ENCODE measurements at places on chromosomes 5 and 9. TPM values are rescaled to one million over a fixed set of nuclear protein-coding genes. Genes with fewer than 3 reads are reported as not detected.

- H3K36me3 ChIP-seq, result no peaks in the 10 kb centered on the region
- no peaks in the 10 kb centered on the region for H3K4me1 ChIP-seq
- H3K27me3 ChIP-seq, result peaks cover 16% of the 10 kb centered on the region
- H3K4me3 ChIP-seq, result no peak overlapping the region
- no peak overlapping the region for H3K27ac ChIP-seq
Observed at GRCh38 chr5:148979083-148979723, 83.7 kb downstream of the SH3TC2 start.

- no peak for DNase-seq
- H3K27me3 ChIP-seq, result peaks cover 2% of the 10 kb centered on the region
- H3K36me3 ChIP-seq, result no peaks in the 10 kb centered on the region
- H3K27ac ChIP-seq, result no peak overlapping the region
- H3K4me3 ChIP-seq, result no peak overlapping the region
Observed at GRCh38 chr9:133713150-133713959, 24.8 kb downstream of the SARDH start.

DNA sequence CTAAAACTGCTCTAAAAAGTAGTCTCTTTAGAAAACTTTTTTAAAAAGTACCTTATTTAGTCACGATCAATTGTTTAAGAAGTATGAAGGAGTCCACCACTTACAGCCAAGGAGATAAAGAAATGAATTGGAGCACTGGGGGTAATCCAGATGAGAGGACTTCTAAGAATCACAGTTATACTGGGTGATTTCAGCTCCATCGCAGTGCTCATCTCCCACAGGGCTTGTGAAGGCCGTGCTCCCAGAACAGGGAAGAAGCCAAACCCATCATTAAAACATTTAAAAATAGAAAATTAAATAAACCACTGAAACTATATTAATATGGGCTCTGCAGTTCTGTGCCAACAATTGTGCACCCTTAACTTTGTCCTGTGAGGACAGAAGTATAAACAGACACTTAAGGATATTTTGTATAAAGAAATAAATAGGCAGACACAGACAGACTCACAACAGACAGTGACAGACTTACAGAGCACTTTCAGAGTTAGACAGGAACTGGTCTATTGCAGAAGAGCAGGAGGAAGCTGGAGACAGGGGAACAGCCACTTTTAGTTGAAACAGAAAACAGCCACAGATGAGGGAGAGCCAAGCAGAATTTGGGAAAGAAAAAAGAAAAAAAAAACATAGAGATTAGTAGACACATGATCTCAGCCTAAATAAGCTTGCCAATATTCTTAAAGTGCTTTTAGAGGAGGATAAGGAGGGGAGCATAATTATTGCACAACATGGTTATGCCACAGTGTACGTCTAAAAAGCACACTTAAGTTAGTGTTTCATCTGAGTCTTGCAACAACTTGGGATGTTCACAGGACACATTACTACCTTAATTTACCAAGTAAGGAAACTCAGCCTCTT is 81.8 kb downstream of the FBXO38 start:
- no peaks in the 10 kb centered on the region for H3K36me3 ChIP-seq
- no peak overlapping the region for H3K4me3 ChIP-seq
- H3K4me1 ChIP-seq, result no peaks in the 10 kb centered on the region
- no peak overlapping the region for H3K27ac ChIP-seq

GRCh38 chr9:13364271-13365000 is 84.9 kb upstream of the MPDZ start:
- H3K36me3 ChIP-seq, result no peaks in the 10 kb centered on the region
- no peaks in the 10 kb centered on the region for H3K4me1 ChIP-seq
- no peak for DNase-seq
- no peak overlapping the region for H3K4me3 ChIP-seq
- H3K27me3 ChIP-seq, result no peaks in the 10 kb centered on the region
- H3K27ac ChIP-seq, result no peak overlapping the region

The DNAI1 gene
- not detected for total RNA-seq

The MAPKAP1 gene
- total RNA-seq, result 104 TPM

- H3K4me1 ChIP-seq, result no peaks in the 10 kb centered on the region
- peak; percentile 27 for DNase-seq
- no peak overlapping the region for H3K4me3 ChIP-seq
- H3K27me3 ChIP-seq, result peaks cover 2% of the 10 kb centered on the region
- no peaks in the 10 kb centered on the region for H3K36me3 ChIP-seq
Observed at GRCh38 chr5:136311999-136312398, 53.3 kb downstream of the TRPC7 start.

DNA sequence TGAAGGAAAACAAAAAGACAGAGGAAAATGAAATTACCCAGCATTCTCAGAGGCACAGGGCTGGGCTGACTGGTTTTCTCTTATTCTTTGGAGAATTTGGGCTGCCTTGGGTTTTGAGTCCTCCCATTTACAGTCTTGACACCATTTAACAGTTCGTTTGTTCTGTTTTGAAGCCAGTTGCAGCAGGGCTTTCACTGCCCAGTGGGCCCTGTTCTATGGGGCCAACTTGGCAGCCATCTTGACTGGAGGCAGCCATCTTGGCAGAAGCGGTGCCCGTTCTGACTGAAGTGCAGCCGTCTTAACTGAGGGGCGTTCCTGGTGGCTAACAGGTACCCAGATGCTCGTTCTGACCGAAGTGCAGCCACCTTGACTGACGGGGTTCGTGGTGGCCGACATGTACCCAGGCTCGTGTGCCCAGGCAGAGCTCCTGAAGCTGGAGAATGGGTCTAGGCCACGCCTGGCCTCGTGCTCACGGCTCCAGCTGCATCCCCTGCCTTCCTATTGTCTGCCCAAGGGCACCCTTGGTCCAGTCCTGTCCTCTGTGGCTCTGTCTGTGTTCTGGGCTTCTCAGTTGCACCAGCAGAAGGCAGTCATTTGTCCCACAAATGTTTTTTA is 164.4 kb downstream of the GAPVD1 start:
- H3K4me3 ChIP-seq, result no peak overlapping the region
- DNase-seq, result no peak
- no peaks in the 10 kb centered on the region for H3K36me3 ChIP-seq
- no peak overlapping the region for H3K27ac ChIP-seq
- H3K27me3 ChIP-seq, result no peaks in the 10 kb centered on the region
- no peaks in the 10 kb centered on the region for H3K4me1 ChIP-seq

DNA sequence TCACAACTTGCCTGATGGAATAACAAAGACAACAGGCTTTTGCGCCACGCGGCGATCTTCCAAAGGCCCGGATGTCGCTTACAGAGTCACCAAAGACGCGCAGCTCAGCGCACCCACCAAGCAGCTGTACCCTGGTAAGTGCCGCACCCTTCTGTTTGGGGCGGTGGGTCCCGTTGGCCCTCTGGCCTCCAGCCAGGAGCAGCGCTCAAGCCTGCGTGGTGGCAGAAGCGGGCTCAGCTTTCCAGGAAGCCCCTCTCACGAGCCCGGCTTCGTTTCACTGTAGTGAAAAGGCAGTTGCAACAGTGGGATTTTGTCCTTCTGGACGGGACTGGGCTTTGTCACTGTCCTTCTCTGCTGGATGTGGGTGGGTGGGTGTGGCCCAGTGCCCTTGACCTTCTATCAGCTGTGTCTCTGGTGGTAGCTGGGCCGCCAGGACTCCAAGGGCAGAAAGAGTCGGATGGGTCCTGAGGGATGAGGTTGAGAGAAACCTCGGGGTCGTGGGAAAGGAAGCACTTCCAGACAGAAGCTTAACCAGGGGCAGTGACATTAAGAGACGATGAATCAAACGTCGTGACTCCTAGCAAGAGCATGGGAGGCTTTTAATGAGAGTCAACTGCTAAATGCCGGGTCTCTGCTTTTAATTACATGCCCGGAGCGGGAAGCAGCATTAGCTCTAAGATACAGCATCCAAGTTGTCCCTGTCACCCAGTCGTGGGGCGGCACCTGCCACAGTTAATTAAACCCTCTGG is 49.5 kb downstream of the COL5A1 start:
- H3K4me1 ChIP-seq, result peaks cover 3% of the 10 kb centered on the region
- no peak overlapping the region for H3K4me3 ChIP-seq
- H3K36me3 ChIP-seq, result no peaks in the 10 kb centered on the region
- no peaks in the 10 kb centered on the region for H3K27me3 ChIP-seq
- DNase-seq, result no peak
- no peak overlapping the region for H3K27ac ChIP-seq

The GABRA6 gene
- not detected for total RNA-seq

The IGFBPL1 gene
- total RNA-seq, result not detected

The SLC4A9 gene
- total RNA-seq, result not detected

The NR2F1 gene
- total RNA-seq, result not detected

The FAT2 gene
- total RNA-seq, result not detected

The BRINP1 gene
- total RNA-seq, result not detected

DNA sequence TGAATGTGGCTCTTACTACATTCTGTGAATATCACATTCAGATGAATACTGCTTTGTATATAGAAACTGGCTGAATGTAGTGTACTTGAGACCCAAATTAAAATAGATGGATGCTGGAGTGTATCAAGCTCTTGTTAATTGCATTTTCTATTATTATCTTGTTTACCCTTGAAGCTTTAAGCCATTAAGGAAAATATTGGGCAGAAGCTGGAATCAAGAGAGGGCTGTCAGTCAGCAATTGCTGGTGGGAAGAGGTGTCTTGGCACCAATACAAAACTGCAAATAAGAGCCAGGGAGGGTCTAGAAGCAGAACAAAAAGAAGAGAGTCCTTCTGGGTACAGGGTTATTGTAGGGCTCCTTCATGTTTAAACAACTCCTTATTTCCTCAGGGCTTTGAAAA is 38.8 kb downstream of the MUSK start:
- no peak overlapping the region for H3K27ac ChIP-seq
- H3K4me3 ChIP-seq, result no peak overlapping the region
- no peaks in the 10 kb centered on the region for H3K36me3 ChIP-seq
- H3K4me1 ChIP-seq, result no peaks in the 10 kb centered on the region
- DNase-seq, result no peak

The C5orf58 gene
- total RNA-seq, result not detected

The GRXCR2 gene
- not detected for total RNA-seq

DNA sequence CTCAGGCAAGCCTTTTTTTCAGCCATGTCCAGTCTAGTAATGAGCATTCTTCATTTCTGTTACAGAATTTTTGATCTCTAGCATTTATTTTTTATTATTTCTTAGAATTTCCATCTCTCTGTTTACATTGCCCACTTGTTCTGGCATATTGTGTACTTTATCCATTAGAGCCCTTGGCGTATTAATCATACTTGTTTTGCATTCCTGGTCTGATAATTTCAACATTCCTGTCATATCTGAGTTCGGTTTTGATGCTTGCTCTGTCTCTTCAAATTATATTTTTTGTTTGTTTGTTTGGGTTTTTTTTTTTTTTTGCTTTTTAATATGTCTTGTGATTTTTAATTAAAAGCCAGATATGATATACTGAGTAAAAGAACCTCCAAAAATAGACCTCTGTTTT is 23.0 kb upstream of the JAK2 start:
- no peaks in the 10 kb centered on the region for H3K27me3 ChIP-seq
- no peak overlapping the region for H3K27ac ChIP-seq
- H3K4me3 ChIP-seq, result no peak overlapping the region
- peaks cover 23% of the 10 kb centered on the region for H3K4me1 ChIP-seq
- peaks cover 14% of the 10 kb centered on the region for H3K36me3 ChIP-seq
- no peak for DNase-seq

- no peaks in the 10 kb centered on the region for H3K4me1 ChIP-seq
- H3K27ac ChIP-seq, result no peak overlapping the region
- no peak overlapping the region for H3K4me3 ChIP-seq
- no peak for DNase-seq
Observed at GRCh38 chr5:81708889-81709288, 42.0 kb downstream of the SSBP2 start.

DNA sequence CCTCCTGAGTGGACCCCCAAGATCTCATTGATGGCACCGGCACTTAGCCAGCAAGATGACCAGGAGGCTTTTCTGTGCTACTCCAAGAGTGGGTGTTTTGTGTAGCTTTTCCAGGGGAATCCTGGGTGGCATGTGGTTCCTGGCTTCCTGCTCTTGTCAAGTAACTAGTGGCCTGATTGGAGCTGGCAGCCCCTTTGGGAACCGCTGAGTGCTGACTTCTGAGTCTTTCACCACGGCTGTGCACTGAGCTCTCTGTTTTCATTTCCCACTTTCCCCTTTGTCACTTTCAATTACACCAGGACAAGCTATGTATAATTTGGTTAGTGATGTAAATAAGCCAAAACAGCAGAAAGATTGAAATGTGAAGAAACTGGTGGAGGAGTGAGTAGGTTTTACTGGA is 255.4 kb downstream of the GOLPH3 start:
- no peaks in the 10 kb centered on the region for H3K27me3 ChIP-seq
- H3K4me1 ChIP-seq, result no peaks in the 10 kb centered on the region
- H3K27ac ChIP-seq, result no peak overlapping the region
- no peaks in the 10 kb centered on the region for H3K36me3 ChIP-seq
- H3K4me3 ChIP-seq, result no peak overlapping the region

DNA sequence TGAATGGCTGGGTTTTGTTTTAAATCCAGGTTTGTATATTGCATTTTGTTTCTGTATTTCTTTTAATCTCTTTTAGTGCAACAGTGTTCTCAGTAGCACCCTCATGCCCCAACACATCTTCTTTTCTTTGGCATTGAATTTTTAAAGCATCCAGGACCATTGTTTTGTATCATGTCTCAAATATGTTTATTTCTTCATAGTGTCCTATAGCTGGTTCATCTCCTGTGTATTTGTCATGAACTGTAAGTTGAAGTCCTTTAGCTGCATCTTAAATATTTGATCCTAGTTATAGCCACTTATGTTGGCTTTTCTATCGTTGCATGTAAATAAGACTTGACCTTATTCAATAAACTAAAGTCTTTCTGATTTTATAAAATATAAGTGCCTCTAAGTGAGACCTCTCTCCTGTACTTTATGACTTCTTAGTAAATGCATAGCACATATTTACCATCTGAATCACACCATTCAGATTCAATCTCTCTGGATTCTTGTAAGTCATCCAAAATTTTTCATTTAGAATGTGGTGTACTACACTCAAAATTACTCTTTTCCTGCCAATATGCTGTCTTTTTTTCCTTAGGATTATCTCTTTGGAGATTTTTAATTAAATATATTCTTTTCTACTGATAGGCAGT is 21.0 kb upstream of the ERCC6L2 start:
- H3K27me3 ChIP-seq, result no peaks in the 10 kb centered on the region
- no peak overlapping the region for H3K4me3 ChIP-seq
- no peak for DNase-seq
- peaks cover 13% of the 10 kb centered on the region for H3K36me3 ChIP-seq
- H3K27ac ChIP-seq, result no peak overlapping the region

DNA sequence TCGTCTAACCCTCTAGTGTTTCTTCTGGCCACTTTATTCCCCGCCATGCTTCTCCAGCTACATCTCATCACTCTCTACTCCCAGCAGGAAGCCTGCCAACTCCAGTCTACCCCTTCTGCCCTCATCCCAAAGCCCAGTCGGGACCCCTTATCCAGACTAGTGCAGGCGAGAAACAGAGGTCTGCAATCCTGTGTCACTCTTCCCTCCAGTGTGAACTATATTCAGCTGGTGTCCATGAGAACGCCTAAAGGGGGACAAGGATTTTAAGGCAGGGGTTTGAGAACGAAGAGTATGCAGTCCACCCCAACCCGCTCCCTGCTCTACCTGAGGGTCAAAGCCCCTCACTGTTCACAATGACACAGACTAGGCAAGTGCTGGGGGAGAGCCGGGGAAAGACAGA is 41.7 kb upstream of the GABRP start:
- no peak overlapping the region for H3K4me3 ChIP-seq
- no peak for DNase-seq
- H3K4me1 ChIP-seq, result peaks cover 2% of the 10 kb centered on the region
